Pancreas (tissue), 10 donors: ENCODE measurements at places on chromosomes 2 and 18. TPM values are rescaled to one million over a fixed set of nuclear protein-coding genes. Genes with fewer than 3 reads are reported as not detected.

POTEJ gene
- 0.07 TPM for polyA plus RNA-seq

- no peak for DNase-seq
These were observed 103.2 kb downstream of the PIEZO2 start for GRCh38 chr18:11046140-11046539.

ELOA2 gene
- polyA plus RNA-seq, result not detected

DNA sequence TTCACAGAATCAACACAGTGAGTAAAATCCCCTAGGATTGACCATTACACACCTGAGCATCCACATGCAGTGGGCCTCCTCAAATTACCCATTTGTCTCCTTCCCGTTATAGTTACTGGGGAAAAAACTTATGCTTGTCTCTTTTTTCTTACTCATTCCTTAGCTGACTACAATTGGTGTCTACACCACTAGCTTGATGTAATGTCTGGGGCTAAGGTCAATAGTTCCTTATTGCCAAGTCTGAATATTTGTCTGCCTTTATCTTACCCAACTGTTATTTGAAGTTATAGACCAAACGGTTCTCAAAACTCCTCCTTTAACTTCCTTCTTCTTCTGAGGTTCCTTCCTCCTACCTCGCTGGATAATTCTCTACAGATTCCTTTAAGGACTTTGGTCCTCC is 41.9 kb upstream of the TMEM17 start:
- no peak for DNase-seq

- peak; percentile 25 for DNase-seq
These were observed 600 bp downstream of the KATNAL2 start for GRCh38 chr18:46917803-46918600.

DNA sequence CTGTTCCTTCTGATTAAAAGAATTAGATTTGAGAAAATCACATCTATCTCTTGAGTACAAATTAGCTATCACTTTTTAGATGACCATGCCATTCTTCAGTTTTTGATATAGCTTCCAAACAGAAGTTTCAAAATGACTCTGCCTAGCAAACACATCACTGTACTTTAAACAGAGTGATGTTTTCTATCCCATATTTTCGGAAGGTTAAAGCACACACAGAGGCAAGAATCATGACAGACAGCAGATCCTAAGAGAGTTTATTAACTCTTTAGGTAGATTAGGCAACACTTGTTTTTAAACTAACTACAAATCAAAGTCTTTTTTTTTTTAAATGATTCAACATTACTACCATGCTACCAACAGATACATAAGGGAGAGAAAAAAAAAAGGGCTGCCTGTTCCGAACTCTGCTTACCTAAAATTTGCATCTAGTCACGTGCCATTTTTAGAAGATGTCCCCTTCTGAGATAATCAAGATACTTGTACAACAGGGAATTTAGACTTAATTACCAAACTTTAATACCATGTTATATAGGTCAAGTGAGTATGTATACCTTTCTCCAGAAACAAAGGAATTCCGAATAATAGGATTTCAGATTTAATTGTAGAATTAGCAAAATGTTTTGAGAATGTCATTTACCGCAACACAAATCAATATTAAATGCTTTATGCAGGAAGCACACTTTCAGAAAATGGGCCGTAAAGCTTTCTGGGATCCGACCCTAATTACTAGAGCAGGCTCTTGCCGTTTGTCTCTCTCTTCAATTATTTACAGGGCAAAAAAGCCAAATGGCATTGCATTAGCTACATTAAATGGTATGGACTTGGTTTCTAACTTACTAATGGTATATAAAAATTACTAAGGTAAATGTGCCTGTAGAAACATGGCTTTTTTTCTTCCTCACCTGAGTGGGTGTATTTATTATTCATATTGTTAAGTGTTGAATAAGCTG is 2.6 kb downstream of the RBMS1 start:
- no peak for DNase-seq

DNA sequence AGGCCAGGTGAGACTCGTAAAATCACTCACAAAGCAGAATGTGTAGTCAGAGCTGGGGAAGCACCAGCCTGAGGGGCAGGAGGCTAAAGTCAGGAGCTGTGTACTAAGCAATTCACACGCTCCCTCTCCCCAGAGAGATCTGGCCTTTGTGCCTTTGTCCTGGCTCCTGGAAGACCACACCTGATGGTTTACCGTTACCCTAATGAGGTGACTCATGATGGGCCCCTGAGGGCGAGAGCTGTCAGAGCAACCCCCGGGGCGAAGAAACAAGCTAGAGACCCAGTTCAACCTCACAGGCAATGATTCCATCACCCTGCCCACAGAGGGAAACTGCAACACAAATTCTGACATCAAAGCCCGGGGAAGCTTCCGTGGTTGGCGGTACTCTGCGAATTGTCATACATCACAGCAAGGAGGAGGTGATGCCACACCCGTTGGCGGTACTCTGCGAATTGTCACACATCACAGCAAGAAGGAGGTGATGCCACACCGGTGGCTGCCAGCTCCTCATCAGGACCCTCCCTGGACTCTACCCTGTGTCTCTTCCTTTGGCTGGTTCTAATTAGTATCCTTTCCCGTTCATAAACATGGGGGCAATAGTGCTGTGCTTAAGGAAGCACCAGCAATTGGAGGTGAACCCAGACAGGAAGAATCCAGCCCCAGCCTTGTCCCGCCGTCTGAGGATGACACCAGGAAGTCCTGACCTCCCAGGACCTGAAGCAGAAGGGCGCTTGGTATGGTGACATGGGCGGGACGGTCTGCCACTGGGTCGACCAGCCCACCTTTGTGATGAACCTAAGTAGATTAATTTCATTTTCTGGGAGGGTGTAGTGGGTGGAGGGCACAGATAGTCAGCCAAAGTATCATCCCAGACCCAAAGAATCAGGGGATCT is 30.5 kb downstream of the B3GNT7 start:
- no peak for DNase-seq
